Hematopoietic multipotent progenitor cell treated with erythropoietin and hydrocortisone succinate and interleukin-3 and kit ligand, for 4 days (in vitro differentiated cells): ENCODE measurements at places on chromosomes 7 and 10.

DNA sequence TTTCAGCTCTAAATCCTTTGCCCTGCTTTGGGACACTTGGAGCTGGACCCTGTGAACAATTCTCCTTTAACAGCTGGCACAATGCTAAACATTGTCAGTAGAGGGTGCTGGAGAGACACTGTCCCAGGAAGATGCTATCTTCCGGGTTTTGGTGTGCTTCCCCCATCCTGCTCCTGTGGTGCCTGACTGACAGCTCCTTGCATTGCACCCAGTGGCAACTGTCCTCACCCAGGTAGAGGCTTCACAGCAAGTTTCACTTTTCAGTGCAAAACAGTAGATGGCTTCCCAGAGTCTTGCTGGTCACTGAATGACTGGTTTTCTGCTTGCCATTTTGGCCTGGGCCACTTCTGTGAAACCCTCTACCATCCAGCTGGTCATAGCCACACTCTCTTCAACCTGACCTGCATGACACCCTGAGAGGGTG, 77.3 kb downstream of the CDC14C start:
- peak; percentile 71 for DNase-seq

DNA sequence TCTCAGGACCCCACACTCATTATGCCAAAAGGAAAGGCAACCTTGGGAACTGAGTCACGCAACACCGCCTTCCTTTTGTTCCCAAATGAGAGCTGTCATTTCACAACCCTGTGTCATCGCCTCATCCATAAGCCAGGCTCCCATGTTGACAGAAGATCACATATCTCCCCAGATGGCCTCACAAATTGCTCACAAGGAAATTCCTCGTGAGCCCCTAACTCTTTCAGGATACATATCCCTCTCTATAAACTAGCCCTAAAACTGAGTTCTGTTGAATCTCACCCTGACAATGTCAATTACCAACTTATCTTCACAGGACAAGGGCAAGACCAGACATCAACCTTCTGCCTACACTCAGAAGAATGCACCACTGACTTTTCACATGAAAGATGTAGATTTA, 22.6 kb downstream of the CCDC3 start:
- no peak for DNase-seq

DNA sequence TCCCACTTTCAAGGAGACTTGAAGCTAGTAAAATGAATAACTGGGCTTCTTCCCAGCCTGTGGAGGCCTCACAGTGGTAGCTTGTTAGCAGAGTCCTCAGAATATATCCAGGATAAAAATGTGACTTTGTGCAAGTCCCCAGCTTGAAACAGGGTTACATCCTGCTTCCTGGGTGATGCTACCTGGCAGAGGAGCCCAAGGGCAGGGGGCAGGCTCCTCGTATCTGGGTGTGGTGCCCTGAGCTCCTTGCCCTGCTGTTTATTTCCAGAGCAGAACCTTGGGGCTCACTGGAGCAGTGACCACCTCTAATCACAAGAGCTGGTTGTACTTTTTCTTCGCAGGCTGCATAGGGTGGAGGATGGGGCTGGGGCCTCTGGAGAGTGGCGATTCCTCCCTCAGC, 94.8 kb downstream of the GRK5 start:
- DNase-seq = no peak

- peak; percentile 12 for DNase-seq
Observed at GRCh38 chr10:77031531-77032187, 605.9 kb downstream of the KCNMA1 start.

GRCh38 chr7:127252778-127253280, at the start of gene GRM8:
TSS of gene GRM8 (minus strand) at chr7:127252941.
- peak; percentile 40 for DNase-seq

GRCh38 chr10:127524229-127524628, 24.9 kb upstream of the NPS start:
- DNase-seq = peak; percentile 3

DNA sequence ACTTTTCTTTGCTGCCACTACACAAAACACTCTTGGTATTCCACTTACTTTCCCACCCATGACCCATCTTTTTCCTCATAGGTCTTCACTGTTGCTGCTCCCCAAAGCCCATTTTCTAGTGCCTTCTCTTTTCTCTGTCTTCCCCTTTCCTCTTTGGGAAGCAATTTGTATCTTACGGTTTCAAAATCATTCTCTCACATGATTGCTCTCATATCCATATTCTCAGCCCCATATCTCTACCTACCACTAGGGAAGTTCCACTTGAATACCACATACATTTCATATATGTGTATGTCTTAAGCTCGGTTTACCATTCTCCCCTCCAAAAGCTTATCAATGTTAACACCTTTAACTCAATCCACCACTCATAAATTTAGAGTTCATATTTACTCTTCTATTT, 3.2 kb upstream of the UBE2D1 start:
- no peak for DNase-seq

DNA sequence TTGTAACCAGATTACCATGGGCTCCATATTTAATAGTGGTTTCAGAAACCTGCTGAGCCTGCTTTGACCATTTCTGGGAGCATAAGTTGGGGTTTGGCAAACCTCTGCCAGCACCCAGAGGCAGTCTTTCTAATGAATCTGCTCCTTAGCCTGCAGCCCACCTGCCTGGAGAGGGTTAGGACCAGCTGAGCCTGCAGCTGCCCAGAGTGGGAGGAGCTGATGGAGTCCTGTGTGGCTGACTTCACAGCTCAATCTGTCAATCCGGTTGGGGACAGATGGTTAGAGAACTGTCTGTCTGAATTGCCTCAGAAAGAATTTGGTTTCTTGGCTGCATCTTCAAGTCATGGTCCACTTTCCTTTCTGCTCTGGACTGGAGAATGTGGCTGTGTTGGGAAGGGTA, 444.6 kb downstream of the NRG3 start:
- no peak for DNase-seq

GRCh38 chr7:100968650-100969049, 715 bp upstream of the MUC12 start:
- DNase-seq = no peak

DNA sequence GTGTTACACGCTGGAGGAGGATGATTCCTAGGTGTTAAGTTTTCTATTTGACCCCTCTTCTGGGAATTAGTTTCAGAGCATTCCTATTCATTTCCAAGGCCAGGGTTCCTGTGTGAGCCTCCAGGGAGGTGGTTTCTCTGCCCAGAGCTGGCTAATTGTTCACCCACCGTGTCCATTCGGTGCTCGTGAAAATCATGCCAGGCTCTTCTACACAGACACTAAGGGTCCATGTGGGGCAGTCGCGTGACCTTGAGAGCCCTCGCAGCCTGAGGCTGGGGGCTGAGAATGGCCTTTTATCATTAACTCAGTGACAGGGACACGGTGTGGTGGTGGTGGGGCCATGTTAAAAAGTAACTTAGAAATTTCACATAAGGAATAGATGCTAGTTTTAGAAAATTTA, 83.7 kb downstream of the EMX2 start:
- no peak for DNase-seq

- DNase-seq = no peak
Observed at GRCh38 chr7:151490456-151491105, 29.1 kb downstream of the RHEB start.

DNA sequence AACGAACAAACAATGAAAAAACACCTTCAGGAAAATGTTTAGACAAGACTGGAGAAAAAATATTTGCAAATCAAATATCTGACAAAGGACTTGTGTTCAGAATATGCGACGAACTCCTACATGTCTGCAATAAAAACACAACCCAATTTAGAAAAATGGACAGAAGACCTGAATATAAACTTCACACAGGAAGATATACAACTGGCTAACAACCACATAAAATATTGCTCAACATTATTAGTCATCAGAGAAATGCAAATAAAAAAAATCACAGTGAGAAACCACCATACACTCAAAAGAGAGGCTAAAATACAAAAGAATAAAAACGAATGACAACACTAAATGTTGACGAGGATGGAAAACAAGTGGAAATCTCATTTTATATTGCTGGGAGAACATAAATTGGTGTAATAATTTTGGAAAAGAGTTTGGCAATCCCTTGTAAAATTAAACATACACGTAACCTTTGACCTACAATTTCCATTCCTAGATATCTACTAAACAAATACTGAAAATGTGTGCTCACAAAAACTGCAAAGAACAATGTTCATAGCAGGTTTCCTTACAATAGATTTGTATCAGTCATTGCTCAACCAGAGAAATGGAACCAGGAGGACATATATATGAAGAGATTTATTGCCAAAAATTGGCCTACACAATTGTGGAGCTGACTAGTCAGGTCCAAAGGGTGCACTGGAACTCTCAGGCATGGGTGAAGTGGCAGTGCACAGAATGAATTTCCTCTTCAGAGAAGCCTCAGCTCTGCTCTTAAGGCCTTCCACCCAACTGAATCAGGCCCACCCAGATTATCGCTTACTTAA, 82.9 kb upstream of the OGDHL start:
- no peak for DNase-seq

DNA sequence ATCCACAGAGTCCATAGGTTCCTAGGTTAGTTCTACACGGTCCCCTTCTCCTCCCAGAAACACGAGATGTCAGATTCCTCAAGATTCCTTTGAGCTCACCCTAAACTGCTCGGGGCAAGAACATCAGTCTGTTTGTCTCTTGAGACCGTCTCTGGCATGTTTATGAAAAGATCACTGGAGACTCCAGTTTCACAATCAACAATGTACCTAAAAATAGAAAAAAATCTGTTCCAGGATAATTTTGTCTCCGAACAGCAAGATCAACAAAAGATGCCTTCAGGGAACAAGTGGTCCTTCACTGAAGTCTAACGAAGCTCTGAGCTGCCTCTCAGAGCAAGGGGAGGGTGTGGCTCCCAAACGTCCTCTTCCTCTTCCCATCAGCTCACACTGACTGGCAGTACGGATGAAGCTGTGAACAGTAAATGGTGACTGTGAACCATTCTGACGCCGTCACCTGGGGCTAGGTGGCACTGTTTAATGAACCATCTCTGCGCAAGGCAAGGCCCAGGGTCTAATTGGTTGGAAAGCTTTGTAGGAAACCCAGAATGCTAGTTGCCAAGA, 156.2 kb upstream of the LYZL1 start:
- peak; percentile 43 for DNase-seq

GRCh38 chr7:47551668-47552440, 30.1 kb downstream of the TNS3 start:
- no peak for DNase-seq

DNA sequence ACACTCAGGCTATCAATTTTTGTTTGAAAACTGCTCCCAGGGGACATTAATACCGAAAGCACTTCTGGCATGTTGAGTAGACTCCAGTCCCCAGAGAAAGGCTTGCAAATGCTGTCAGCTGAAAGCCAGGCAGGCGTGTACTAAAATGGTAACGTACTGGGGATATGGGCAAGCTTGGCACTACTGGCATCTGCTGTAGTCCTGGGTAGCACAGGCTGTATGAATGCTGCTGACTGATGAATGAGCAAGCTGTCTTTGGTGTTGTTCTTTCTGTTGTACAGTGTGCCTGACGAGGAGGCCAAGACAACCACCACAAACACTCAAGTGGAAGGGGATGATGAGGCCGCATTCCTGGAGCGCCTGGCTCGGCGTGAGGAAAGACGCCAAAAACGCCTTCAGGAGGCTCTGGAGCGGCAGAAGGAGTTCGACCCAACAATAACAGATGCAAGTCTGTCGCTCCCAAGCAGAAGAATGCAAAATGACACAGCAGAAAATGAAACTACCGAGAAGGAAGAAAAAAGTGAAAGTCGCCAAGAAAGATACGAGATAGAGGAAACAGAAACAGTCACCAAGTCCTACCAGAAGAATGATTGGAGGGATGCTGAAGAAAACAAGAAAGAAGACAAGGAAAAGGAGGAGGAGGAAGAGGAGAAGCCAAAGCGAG, 53.5 kb upstream of the AGBL3 start:
- no peak for DNase-seq

DNA sequence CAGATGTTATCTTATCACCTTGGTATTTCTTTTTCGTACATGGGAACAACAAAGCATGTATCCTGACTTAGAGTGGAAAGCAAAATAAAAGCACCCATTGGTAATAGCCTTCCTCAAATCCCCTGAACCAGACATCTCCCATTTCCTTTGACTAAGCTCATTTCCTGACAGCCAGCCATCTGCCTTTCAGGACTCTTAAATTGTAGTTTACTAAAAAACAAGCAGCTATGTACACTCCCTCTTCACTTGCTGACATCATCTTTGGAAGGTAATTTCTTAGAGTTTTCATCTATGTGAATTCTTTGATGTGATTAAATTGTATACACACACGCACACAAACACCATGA, 40.7 kb downstream of the ARL4A start:
- DNase-seq = peak; percentile 21

DNA sequence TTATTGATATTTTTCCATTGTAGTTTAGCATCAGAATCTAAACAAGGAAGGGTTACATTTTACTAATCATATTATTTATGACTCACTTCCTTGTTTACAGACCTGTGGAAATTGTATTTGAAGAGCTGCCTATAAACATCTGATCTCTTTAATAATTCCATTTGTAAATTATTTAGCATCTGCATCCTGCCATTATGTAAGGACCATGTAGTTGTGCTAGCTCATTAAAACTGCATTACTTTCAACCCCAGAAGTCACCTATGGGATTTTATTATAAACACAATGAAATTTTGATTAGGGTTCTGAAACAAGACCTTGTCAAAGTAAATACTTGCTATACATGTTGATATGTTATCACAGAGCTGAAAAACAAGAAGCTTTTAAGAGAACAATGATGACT, 146.8 kb upstream of the SLC26A5 start:
- no peak for DNase-seq

GRCh38 chr7:47536661-47537611, 45.0 kb downstream of the TNS3 start:
- DNase-seq = peak; percentile 46

- no peak for DNase-seq
Observed at GRCh38 chr10:51000976-51001375, 73.3 kb upstream of the PRKG1 start.

- no peak for DNase-seq
Observed at GRCh38 chr10:58516119-58516518, 3.4 kb downstream of the BICC1 start.
